ENCODE measurements at places on chromosomes 16 and 17.

DNA sequence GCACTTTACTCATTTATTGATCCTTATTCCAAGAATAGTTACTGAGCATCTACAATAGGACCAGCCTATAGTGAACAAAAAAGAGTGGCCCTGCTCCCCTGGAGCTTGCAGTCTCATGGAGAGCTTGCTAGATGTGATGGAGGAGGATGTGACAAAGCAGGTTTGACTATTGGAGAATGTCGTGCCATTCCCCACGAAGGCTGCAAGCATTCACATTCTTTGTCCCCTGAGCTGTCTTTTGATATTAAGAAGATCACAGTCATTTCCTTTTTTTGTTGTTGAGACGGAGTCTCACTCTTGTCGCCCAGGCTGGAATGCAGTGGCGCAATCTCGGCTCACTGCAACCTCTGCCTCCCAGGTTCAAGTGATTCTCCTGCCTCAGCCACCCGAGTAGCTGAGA, 115.0 kb upstream of the ADAMTS18 start:
- no peak for DNase-seq

- peak; percentile 32 for DNase-seq
These were observed 4.6 kb upstream of the MFSD6L start for GRCh38 chr17:8803531-8804420.

- no peak for DNase-seq
These were observed 3.2 kb downstream of the MED31 start for GRCh38 chr17:6648181-6648580.

DNA sequence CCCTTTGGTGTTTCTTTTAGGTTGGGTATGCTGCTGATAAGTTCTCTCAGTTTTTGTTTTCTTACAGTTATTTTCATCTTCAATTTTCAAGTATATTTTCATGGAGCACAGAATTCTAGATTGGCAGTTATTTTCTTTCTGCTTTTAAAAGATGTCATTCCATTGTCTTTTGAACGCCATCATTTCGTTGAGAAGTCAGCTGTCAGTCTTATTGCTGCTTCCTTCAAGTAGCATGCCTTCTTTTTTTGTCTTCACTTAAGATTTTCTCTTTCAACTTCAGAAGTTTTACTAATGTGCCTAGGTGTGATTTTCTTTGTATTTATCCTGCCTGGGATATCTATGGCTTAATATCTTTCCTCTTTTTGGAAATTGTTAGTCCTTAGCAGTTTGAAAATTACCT, 262.2 kb upstream of the PMFBP1 start:
- no peak for DNase-seq

- no peak for DNase-seq
These were observed 50.2 kb downstream of the ZCCHC14 start for GRCh38 chr16:87442581-87442966.

DNA sequence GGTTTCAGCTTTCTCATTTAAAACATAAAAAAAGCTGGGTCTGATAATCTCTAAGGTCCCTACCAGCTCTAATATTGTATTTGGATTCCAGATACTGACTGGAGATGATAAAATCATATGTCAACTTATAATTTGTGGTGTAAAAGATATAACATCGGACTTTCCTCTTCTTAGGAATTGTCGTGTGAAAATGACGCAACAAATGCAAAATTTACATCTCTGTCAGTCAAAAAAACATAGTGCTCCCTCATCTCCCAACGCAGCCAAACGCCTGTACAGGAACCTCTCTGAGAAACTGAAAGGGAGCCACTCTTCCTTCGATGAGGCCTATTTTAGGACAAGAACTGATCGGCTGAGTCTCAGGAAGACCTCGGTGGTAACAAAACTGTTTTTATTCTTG, 197.3 kb downstream of the ANKFN1 start:
- no peak for DNase-seq

GRCh38 chr17:66848496-66848895, 13.6 kb downstream of the CACNG5 start:
- DNase-seq: no peak

GRCh38 chr16:87207965-87208364, 109.2 kb downstream of the C16orf95 start:
- DNase-seq: no peak

GRCh38 chr16:77805398-77805797, 17.0 kb downstream of the VAT1L start:
- DNase-seq: no peak

DNA sequence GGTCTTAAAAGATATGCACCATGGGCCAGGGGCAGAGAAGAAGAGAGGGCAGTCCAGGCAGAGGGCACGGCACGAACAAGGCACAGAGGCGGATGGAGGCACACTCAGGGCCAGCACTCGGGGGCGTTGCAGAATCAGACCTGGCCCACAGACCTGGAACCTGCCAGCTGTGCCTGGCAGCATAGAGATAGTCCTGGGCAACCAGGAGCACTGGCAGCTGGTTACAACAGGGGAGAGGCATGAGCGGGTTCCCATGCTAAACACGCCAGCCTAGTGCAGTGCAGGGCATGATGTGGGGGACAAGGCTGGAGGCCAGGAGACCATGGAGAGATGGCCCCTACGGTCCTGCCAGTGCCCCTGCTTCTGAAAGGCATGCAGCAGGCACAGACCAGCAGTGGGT, 56.9 kb upstream of the RBFOX3 start:
- DNase-seq: no peak

GRCh38 chr16:65689726-65690125, 567.9 kb upstream of the CDH11 start:
- no peak for DNase-seq

DNA sequence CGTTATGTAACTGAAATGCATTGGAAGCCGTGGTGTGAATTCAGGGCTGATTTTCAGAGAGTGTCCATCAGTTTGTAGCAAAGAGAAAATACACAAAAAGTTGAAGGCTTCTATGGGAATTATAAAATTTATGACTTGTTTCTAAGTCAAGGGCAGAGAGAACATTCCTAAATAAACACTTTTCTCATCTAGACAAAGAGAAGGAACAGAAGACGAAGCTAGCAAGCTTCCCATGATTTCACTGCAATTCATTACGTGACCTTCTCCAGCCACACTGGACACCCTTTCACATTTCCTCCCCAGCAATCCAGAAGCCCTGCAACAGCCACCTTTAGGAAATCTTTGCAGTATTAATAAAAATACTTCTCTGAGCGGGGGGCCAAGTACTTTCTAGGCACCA, 67.8 kb downstream of the TMEM100 start:
- no peak for DNase-seq

DNA sequence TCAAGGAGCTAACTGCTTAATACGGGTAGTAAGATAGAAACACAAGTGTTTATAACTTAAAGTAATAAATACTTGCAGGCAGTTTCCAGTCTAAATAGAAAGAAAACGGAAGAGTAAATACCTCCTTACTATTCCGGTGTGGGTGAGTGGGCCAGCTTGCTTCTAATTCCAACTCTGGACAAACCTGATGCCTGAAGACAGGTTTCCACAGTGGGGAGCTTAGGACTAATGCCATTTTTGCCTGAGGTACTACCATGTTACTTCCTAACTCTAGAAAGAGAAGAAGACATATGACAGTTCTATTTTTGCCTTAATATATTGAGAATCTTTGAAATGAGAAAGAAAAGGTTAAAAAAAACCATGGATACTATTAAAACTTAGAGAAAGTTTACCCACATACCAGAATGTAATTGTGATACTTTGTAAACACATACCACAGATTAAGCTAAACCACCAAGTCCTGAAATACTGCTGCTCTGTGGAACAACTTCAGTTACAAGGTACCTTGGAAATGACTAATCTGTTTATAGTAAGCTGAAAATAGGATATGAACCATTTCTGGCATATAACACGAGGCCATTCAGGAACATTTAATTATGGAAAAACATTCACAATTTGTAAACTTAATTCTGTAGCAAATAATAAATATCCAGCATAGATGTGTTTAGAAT, 70.2 kb downstream of the ZZEF1 start:
- no peak for DNase-seq

GRCh38 chr17:55825213-55825612, 74.4 kb downstream of the PCTP start:
- peak; percentile 3 for DNase-seq

DNA sequence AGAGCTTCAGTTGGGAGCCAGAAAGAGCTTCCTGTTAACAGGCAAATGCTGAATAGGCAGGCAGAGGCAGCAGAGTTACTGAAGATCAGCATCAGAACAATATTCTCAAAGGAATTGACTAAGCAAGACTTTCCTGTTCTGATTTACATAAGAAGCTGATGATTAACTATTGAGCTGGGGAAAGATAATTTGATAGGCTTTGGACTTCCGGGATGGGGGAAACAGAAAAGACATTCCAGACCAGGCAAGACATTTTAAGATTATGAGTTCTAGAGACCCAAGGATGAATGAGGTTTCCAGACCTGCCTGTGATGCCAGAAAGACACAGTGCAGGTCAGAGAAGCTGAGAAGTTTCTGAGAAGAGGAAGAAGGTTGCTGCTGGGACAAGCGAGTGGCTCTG, at the start of gene CES5A:
Gene CES5A, minus strand, starts transcription at position 101 of the 400 bp plus-strand sequence. CDS start 152 bp downstream, outside the sequence.
- DNase-seq: no peak

GRCh38 chr16:27096375-27096774, 29.6 kb downstream of the C16orf82 start:
- DNase-seq: no peak

GRCh38 chr17:72515291-72516065, 394.7 kb downstream of the SOX9 start:
- no peak for DNase-seq

DNA sequence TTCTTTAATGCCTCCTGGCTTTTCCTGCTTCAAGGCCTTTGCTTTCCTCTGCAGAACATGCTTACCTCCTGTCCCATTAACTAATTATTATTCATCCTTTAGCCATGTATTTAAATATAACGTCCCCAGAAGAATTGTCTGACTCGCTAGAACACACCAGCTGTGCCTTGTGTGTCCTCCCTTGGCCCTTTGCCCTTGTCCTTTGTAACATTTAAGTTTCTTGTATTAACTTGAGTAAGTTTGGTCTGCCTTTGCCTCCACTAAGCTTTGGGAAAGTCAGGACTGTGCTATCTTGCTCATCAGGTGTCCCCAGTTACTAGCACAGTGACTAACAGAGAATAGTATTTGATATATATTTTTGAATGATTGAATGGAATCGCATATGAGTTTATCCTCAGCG, 29.6 kb upstream of the ABCA9 start:
- no peak for DNase-seq

- DNase-seq: no peak
These were observed 22.7 kb downstream of the MPP3 start for GRCh38 chr17:43810226-43810715.

GRCh38 chr16:11610580-11610979, 23.9 kb upstream of the LITAF start:
- no peak for DNase-seq

- no peak for DNase-seq
These were observed 13.1 kb upstream of the BRD7 start for GRCh38 chr16:50381679-50382440.

DNA sequence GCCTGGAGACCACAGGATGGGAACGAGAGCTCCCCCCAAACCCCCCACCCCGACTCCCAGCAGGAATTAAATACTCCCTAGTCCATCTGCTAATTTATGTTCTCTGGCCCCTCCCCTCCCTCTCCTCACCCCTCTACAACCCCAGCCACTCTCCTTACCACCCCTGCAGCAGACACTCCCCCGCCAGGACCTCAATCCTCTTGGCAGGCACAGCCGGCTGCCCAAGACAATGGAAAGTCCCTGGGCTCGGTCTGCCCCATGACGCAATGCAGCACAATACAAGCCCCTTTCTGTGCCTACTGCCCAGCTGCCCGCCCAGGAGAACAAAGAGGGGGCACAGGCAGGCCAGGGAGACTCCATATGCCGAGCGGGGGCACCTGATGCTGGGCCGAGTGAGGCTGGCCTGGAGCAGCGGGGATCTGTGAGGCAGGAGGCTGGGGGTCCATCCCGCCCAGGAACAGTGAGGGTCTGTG, 30.3 kb upstream of the CDC42EP4 start:
- no peak for DNase-seq

- DNase-seq: no peak
These were observed 14.5 kb downstream of the ALDH3A2 start for GRCh38 chr17:19663097-19663496.

DNA sequence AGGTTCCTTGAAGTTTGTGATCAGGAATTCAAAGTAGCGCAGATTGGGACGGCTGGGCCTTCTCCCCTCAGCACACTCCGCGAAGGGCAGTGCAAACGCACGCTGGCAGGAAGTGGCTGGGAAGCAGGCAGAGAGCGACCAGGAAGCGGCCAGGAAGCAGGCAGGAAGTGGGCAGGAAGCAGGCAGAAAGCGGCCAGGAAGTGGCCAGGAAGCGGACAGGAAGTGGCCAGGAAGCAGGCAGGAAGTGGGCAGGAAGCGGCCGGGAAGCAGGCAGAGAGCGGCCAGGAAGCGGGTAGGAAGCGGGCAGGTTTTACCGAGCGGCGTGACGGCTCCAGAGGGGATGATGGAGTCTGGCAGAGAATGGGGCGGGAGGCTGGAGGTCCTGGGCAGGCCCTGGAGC, 3.2 kb downstream of the DPEP1 start:
- no peak for DNase-seq

GRCh38 chr16:75495076-75495674, at the start of gene CHST6:
Gene CHST6 (minus strand): TSS chr16:75495441. CDS start chr16:75479828, 15,613 bp downstream.
- DNase-seq: no peak

GRCh38 chr16:31876951-31877828, 3.6 kb downstream of the ZNF267 start:
- DNase-seq: no peak

GRCh38 chr17:43092901-43093300, 32.3 kb downstream of the BRCA1 start:
- no peak for DNase-seq

GRCh38 chr17:78239489-78239931, 8.1 kb downstream of the TMEM235 start:
- DNase-seq: no peak

- peak; percentile 37 for DNase-seq
These were observed at the start of gene UNKL for GRCh38 chr16:1414532-1415260. Gene UNKL (minus strand): TSS chr16:1414704. CDS start chr16:1414691, 13 bp downstream.

DNA sequence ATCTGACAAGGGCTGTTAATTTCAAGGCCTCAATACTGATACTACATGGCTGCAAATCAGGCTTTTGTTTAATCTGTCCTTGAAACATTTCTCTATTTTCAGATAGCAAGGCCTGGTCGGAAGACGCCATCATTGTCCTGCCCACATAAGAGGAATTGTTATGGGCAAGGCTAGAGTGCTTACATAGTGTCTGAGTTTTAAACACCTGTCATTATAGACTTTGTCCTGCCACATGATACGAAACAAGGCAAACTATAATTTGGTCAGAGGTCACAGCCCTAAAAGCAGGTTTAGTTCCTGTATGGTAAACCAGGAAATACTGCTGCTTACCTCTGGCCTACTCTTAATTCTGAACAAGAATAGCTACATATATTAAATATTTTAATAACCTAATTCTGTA, 104.4 kb downstream of the SSH2 start:
- DNase-seq: no peak

GRCh38 chr17:68314916-68315535, 23.7 kb downstream of the ARSG start:
- DNase-seq: no peak

- no peak for DNase-seq
These were observed 8.3 kb downstream of the NDUFAF8 start for GRCh38 chr17:81247339-81247990.

All from Jurkat, Clone E6-1 (cell line).